ENCODE measurements at places on chromosomes 4 and X. TPM values are rescaled to one million over a fixed set of nuclear protein-coding genes. Genes with fewer than 3 reads are reported as not detected.

The GUCY1B1 gene
- total RNA-seq = 36.9 TPM

The HELT gene
- total RNA-seq = 2.5 TPM

The FMR1NB gene
- not detected for total RNA-seq

DNA sequence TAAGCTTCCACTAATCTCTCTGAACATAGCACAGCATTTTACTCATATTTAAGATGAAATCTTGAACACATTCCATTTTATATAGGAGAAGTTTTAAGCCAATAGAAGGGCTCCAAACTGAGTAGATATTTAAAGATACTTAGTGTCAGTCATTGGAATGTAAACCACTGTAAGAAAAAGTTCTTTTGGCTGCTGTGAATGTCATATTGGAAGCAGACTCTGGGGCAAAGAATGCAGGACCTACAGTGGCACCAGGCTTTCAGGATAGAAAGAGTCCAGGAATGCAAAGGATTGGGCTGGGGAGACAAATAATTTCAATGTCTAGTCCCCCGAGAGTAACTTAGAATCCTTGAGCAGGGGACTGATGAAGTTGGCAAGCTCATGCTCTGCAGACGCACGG is 1047.7 kb downstream of the STIM2 start:
- no peak for DNase-seq

- no peak for DNase-seq
Observed at GRCh38 chr4:75180790-75181776, 248.2 kb downstream of the PARM1 start.

- DNase-seq = no peak
Observed at GRCh38 chr4:7664106-7664505, 229.4 kb upstream of the PSAPL1 start.

DNA sequence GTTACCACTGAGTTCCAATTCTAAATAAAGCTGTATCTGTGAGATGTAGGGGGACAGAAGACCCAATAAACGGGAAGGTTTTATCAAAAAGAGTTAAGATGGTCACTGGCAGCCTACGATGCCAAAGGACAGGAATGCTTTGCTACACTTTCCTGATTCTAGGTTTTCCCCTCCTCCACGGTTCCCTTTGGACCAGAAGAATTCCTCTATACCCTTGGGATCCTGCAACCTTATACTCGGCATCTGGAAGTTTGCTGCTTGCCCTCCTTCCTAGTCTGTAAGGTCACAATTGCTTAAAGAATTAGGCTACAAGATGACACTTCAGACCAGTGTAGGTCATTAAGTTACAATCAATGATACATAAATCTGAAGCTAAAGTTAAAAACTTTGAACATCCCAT is 64.3 kb downstream of the SCML2 start:
- DNase-seq = no peak

Measured in lung (tissue), 17 donors.